ENCODE measurements at places on chromosomes 4 and X.

GRCh38 chr4:48557478-48557877, 67.4 kb downstream of the ZAR1 start:
- no peak for DNase-seq

DNA sequence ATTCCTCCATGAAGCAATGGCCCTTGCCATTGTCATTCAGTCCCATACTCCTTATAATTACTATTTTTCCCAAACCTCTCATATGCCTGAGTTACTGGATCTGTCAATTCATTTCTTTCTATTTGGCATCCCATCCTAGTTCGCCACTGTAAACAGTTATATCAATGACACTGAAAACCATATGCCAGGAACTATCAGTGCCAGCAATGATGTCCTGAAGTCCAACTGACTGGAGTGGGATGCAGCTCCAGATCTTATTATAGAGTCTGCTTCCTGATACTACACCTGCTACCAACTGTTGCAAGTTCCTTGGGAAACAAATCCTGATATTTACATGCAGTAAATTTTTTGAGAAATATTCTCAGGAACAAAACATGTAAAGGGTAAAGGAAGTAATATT, 27.0 kb upstream of the BANK1 start:
- DNase-seq = no peak

DNA sequence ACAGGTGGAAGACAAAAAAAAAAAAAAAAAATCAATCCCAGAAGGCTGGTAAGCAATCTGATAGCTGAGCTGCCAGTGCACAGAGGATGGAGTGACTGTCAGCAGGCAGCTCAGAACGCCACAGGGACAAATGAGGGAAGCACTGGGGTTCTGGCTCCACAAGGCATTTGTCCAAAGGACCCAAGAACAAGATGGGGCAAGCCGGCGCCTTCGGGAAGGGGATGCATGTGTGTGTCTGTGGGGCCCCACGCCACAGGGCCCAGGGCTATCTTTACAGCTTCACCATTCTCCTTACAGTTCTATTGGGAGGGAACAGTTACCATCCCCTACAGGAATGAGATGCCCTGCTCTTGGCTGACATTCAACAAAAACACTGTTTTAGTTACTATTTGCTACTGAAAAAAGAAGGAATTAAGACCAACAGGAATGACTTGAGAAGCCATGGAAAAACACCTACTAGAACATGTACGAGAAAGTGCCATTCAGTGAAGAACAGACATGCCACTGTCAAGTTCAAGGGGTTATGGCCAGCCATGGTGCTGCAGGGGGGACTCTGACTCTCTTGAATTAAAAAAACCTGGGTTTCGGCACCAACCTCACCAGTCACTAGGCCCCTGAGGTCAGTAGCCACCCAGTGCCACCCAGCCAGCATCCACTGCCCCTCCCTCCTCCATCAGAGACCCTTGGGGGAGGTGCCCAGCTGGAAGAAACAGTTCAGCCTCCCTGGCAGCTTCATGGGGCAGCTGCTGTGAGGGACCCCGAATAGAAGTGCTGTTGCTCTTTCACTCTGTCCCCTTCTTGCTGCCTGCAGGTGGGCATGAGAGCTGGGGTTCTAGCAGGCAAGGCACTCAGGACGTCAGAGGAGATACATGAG, 18.5 kb downstream of the WDR1 start:
- no peak for DNase-seq

DNA sequence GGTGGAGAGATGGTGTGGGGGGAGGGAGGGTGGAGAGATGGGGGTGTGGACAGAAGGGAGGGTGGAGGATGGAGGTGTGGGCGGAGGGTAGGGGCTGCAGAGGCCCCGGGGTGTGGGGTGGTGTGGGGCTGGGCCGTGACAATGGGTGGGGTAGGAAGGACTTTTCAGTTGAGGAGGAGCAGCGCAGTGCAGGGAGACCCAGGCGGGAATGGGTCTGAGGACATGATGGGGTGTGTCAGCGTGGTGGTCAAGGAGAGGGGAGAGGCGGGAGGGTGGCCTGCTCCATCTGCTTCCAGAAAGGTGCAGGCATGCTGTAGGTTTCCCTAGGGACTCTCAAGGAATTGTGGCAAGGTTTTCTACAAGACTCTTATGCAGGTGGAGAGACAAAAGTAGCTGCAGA, 48.9 kb downstream of the RGS12 start:
- DNase-seq = no peak

DNA sequence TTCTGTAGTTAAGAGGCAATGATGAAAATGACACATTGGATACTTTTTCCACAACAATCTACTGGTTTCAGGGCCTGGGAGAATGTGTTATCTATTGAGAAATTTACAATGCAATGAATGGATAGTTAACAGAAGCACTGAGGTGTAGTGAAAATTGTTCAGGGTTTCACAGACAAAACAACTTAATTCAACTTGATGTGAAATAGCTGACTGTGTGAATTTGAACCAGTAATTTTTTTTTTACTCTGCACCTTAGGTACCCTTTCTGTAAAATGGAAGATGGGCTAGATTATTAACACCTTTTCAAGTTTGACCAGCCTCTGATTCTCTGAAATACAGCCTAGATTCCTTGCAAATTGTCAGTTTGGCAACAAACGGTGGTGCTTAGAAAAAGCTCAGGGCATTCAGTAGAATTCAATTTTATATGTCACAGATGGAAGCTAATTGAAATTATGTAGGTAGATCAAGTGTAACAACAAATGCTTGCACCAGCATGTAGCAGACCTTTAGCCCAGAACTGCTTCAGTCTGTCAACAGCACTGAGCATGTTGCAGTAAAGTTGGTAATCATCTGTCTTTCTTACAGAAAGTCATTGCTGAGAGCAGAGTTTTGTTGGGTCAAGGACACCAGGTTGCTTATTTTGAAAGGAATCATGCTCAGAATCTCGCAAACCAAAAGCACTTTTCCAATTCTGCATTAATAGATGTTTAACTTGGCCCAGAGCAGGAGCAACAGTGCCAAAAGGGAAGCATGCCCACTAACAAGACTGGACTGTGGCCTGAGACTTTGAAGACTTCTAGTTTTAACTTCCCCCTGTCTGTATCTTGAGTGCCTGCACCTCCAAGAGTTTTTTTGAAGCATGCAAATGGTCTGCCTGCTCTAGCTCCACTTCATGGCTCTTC, 526.6 kb downstream of the PACRGL start:
- DNase-seq = no peak

DNA sequence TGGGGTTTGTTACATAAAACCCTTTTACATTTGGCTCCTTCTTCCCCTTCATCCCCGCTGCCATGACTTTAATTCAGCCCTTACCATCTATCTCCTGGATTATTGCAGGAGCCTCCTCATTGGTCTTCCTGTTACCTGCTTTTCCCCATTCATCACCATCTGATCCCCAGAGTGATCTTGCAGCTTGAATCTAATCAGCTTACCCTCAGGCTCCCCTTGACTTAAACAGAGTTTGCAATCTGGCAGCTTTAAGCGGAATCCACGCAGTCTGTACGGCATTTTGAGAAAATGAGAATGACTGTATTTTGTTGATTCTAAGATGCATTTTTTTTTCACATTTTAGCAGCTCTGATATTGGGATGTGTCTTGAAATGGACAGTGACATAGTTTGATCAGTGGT, 14.9 kb upstream of the PPEF1 start:
- DNase-seq = no peak

All from fibroblast of the conjunctiva (primary cell).